ENCODE measurements at places on chromosomes 3 and 15. TPM values are rescaled to one million over a fixed set of nuclear protein-coding genes. Genes with fewer than 3 reads are reported as not detected.

DNA sequence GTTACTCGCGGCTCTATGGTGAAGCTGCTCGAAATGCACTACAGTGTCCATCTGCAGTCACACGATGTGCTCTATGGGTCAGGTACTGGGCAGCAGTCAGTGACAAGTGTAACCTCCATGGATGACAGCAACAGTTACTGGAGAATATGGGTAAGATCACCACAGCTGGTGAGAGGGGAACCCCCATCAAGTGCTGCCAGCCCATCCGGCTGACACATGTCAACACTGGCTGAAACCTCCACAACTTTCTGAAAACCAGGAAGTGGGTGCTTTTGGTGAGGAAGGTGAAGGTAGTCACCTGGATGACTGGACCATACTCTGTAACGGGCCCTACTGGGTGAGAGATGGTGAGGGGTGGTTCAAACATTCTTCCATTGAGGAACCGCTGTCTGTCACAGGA, 87.4 kb upstream of the C15orf39 start:
- no peak for DNase-seq

The P2RY12 gene
- total RNA-seq, result not detected

GRCh38 chr3:194100856-194101390, 35.0 kb upstream of the HES1 start:
- no peak for DNase-seq

DNA sequence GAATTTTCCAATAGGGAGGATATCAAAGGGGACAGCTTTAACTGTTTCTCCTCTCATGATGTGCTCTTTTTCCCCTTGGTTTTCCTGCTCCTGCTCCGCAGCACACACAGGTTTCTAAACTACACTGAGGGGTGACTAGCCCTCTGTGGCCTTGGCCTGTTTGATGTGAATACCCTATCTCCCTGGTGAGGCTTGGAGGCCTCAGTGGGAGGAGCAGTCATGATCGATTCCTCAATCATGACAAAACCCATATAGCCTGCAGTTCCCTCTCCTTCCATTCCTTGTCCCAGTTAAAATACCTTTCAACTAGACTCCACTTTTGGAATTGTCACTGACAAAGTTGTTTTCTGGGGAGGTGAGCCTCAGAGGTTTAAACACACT, 24.0 kb upstream of the USP3 start:
- no peak for DNase-seq

DNA sequence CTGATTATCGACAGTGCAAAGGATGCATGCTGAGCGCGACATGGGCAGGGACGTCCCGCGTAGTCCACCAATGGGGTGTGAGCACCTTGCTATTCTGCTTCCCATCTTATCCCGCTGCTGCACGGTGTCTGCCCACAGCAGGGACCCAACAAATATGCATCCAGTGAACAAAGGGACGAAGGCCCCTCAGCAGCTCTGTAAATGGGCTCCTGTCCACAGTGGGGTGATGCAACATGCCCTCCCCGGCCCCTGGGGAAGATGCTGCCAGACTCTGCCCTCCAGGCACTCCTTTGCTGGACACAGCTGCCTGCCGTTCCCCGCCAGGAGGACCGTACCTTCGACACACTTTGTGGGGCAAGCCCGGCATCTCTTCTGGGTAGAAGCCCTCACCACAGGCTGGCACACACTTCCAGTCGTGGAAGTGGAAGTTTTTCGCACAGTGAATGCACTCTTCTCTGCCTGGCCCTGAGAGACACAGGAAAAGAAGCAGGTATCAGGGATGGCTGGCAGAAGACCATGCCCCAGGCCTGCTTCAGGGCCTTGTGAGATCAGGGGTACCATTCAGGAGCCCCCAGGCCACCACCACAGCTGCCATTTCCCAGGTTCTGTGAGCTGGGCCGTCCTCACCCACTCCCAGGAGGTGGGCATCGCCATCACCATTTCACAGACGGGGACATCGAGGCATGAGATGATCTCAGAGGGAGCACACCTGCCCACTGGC, 18.2 kb upstream of the SNRPA1 start:
- DNase-seq, result no peak

Measured in pancreas (tissue), 10 donors.